ENCODE measurements at places on chromosomes 3 and 15.

DNA sequence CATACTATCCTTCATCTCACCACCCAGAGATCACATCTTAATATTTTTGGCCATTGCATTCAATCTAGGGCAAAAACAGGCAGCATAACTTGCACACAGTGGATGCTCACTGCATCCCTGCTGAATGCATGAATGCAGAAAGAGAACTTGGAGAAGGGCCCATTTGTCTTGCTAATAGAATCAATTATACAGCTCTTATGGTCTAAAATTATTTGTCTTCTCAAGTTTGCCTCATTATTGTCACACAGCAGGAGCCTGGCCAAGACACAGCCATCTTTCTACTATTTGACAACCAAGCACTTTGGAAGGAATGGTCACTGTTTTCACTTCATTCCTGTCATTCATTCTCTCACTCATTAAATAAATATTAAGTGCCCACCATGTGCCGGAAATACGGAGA, 1.2 kb upstream of the ARHGEF26 start:
- DNase-seq = no peak

GRCh38 chr15:96348112-96349027, 17.9 kb downstream of the NR2F2 start:
- no peak for DNase-seq

- no peak for DNase-seq
Observed at GRCh38 chr3:12560505-12561190, 3.8 kb downstream of the MKRN2 start.

GRCh38 chr15:61794881-61795280, 265.4 kb downstream of the VPS13C start:
- no peak for DNase-seq

- DNase-seq = no peak
Observed at GRCh38 chr15:98713585-98714001, 65.3 kb downstream of the IGF1R start.

DNA sequence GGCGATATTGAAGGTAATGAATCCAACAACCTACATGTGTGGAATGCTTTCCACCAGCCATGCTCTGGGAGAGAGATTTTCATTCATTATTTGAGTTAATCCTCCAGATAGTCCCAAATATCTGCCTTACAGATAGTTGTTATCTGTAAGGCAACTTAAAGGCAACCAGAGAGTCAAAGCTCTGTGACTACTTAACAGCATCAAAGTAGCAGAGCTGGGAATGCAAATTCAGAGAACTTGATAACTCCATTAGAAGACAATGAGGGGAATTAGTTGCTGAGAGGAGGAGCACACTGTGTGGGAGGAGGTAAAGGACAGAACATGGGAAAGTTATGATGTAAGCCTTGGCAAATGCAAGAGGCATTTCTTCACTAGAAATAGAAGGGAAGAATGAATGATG, 10.5 kb upstream of the CRBN start:
- no peak for DNase-seq

DNA sequence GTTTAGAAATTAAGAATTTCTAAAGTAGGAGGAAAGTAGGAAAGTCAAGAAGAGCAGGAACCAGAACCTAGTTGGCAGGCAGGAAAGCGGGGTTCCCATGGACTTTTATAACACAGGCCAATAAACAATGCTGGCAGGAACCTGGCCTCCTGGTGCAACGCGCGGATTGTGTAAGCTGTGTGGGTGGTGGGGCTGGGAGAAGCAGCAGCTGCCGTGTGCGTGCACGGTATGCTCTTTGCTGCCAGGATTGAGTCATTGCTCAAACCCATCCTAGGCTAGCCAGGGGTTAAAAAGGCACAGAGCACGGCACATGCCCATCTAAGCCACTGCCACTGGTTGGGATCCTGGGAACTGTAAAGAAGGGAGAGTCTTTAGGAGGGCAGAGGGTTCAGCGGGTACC, 209.9 kb upstream of the RGMA start:
- no peak for DNase-seq

All from NCI-H187 treated with DMSO at 0.1 percent for 48 hours (cell line).